ENCODE measurements at places on chromosomes 7 and 10.

- DNase-seq, result no peak
Observed at GRCh38 chr7:42946627-42946950, 14.4 kb downstream of the MRPL32 start.

- DNase-seq, result no peak
Observed at GRCh38 chr10:34834274-34834673, 19.2 kb upstream of the PARD3 start.

GRCh38 chr10:103576076-103576471, 82.6 kb downstream of the NEURL1 start:
- DNase-seq, result no peak

GRCh38 chr7:101017064-101017777, 2.7 kb upstream of the MUC17 start:
- DNase-seq, result peak; percentile 83

- DNase-seq, result no peak
Observed at GRCh38 chr7:143973870-143974416, 19.3 kb downstream of the OR2F1 start.

GRCh38 chr7:81416659-81417058, 353.2 kb downstream of the HGF start:
- DNase-seq, result no peak

GRCh38 chr10:61472090-61472674, 19.0 kb upstream of the TMEM26 start:
- no peak for DNase-seq

- DNase-seq, result no peak
Observed at GRCh38 chr7:158933468-158934139, 77.2 kb downstream of the DYNC2I1 start.

- no peak for DNase-seq
Observed at GRCh38 chr7:46349490-46349889, 428.4 kb upstream of the IGFBP3 start.

GRCh38 chr7:28570970-28571288, 158.6 kb downstream of the CREB5 start:
- DNase-seq, result peak; percentile 47

- DNase-seq, result no peak
Observed at GRCh38 chr7:33101906-33102305, 7.3 kb downstream of the RP9 start.
